ENCODE measurements at places on chromosomes 7 and 10. TPM values are rescaled to one million over a fixed set of nuclear protein-coding genes. Genes with fewer than 3 reads are reported as not detected.

- peak overlapping the region; percentile 9 for H3K27ac ChIP-seq
- H3K4me3 ChIP-seq: no peak overlapping the region
- no peaks in the 10 kb centered on the region for H3K4me1 ChIP-seq
- no peaks in the 10 kb centered on the region for H3K27me3 ChIP-seq
- H3K36me3 ChIP-seq: peaks cover 28% of the 10 kb centered on the region
- DNase-seq: no peak
These were observed 144.2 kb downstream of the CTTNBP2 start for GRCh38 chr7:117728890-117729624.

GRCh38 chr7:49773218-49773935, at the start of gene VWC2:
TSS of gene VWC2 (plus strand) at chr7:49773638. CDS start at chr7:49775436, 1,798 bp downstream.
- H3K36me3 ChIP-seq: no peaks in the 10 kb centered on the region
- H3K4me3 ChIP-seq: peak within 1 kb of the TSS; percentile 80
- peak; percentile 52 for DNase-seq

- H3K4me3 ChIP-seq: no peak overlapping the region
- no peaks in the 10 kb centered on the region for H3K36me3 ChIP-seq
- H3K27ac ChIP-seq: no peak overlapping the region
These were observed 524.3 kb downstream of the DNAJB6 start for GRCh38 chr7:157861031-157861491.

- no peaks in the 10 kb centered on the region for H3K27me3 ChIP-seq
- no peak overlapping the region for H3K27ac ChIP-seq
- no peak for DNase-seq
- no peak overlapping the region for H3K4me3 ChIP-seq
- no peaks in the 10 kb centered on the region for H3K4me1 ChIP-seq
These were observed 154.8 kb downstream of the CHN2 start for GRCh38 chr7:29349362-29349761.

- no peaks in the 10 kb centered on the region for H3K27me3 ChIP-seq
- H3K4me3 ChIP-seq: no peak overlapping the region
- no peaks in the 10 kb centered on the region for H3K4me1 ChIP-seq
- no peak overlapping the region for H3K27ac ChIP-seq
- DNase-seq: no peak
- H3K36me3 ChIP-seq: no peaks in the 10 kb centered on the region
These were observed 86.2 kb downstream of the ZNF365 start for GRCh38 chr10:62460393-62460792.

- DNase-seq: peak; percentile 92
- H3K27me3 ChIP-seq: no peaks in the 10 kb centered on the region
- peak overlapping the region; percentile 97 for H3K27ac ChIP-seq
- H3K4me3 ChIP-seq: peak overlapping the region; percentile 60
- H3K36me3 ChIP-seq: no peaks in the 10 kb centered on the region
These were observed 373.5 kb downstream of the RPS24 start for GRCh38 chr10:78407009-78407711.

DNA sequence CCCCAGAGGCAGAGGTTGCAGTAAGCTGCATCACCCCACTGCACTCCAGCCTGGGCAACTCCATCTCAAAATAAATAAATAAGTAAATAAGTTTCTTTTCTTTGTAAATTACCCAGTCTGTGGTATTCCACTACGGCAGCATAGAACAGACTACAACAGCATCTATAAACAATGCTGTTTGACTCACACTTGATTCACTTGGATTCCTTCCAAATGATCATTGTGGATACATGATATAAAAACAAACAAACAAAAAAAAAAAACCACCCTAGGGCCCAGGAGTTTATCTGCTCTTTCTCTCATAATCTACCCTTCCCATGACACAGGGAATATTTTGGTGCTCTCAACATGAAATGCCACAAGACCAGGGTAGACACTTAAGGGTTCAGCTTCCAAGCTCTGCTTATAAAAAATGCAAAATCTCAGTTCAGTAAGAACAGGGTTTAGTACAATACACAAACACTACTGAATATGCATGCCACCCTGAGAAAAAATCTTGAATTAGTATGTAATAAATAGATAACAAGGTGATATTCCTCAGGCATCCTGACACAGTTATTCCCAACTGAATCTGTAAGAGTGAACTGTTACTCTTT, 200.9 kb downstream of the FAM107B start:
- no peak overlapping the region for H3K27ac ChIP-seq
- peak; percentile 38 for DNase-seq
- no peaks in the 10 kb centered on the region for H3K27me3 ChIP-seq
- H3K36me3 ChIP-seq: no peaks in the 10 kb centered on the region
- H3K4me1 ChIP-seq: no peaks in the 10 kb centered on the region

DNA sequence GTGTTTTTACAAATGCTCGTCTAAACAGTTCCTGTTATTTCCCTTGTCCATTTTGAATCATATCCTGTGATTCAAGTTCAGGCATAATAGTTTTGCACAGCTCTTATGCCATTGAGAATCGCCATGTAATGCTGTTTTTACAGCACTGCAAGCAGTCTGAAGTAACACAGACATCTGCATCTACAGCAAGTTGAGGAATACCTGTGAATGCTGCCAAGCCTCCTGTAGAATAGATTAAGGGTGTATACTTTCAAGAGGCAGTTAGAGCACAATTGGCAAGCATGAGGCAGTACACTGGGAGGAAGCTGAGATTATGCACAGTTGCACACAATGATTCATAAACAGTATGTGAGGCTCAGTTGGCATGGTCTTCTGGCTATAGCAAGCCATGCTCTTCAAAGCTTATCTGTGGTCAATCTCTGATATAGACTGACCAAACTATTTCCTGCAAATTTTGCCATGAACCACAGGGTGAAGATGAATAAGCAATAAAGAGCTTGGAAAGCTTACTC, 121.9 kb upstream of the AKR1E2 start:
- H3K4me3 ChIP-seq: no peak overlapping the region
- no peaks in the 10 kb centered on the region for H3K27me3 ChIP-seq
- H3K36me3 ChIP-seq: no peaks in the 10 kb centered on the region
- no peaks in the 10 kb centered on the region for H3K4me1 ChIP-seq
- DNase-seq: no peak
- H3K27ac ChIP-seq: no peak overlapping the region

GRCh38 chr7:47327346-47327697, 254.6 kb downstream of the TNS3 start:
- no peaks in the 10 kb centered on the region for H3K27me3 ChIP-seq
- H3K27ac ChIP-seq: peak overlapping the region; percentile 98
- DNase-seq: no peak
- H3K4me1 ChIP-seq: peaks cover 33% of the 10 kb centered on the region
- no peaks in the 10 kb centered on the region for H3K36me3 ChIP-seq

GRCh38 chr7:1431226-1431625, 28.0 kb downstream of the MICALL2 start:
- DNase-seq: no peak
- no peaks in the 10 kb centered on the region for H3K27me3 ChIP-seq
- H3K36me3 ChIP-seq: no peaks in the 10 kb centered on the region
- H3K4me1 ChIP-seq: no peaks in the 10 kb centered on the region
- H3K4me3 ChIP-seq: no peak overlapping the region
- H3K27ac ChIP-seq: no peak overlapping the region

DNA sequence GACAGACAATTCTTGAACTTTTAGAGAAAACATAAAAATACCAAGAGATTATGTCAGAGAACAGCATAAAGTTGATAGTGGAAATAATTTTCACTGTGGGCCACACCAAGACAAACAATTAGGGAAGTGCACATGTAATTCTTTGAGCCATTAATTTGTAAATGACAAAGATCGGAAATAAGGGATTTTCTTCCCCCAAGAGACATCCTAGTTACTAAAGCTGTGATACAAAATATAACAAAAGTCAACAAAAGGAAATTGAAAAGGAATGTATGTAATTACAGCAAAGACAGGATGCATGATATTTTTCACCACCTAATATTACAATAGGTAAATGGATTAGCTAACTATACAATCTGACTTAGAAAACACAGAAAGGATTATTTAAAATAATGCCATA, 12.4 kb upstream of the LRRC72 start:
- no peak overlapping the region for H3K4me3 ChIP-seq
- no peak for DNase-seq
- H3K27ac ChIP-seq: no peak overlapping the region
- H3K27me3 ChIP-seq: no peaks in the 10 kb centered on the region
- no peaks in the 10 kb centered on the region for H3K36me3 ChIP-seq

GRCh38 chr10:122983898-122984297, 3.7 kb downstream of the PSTK start:
- H3K36me3 ChIP-seq: no peaks in the 10 kb centered on the region
- no peak overlapping the region for H3K27ac ChIP-seq
- no peaks in the 10 kb centered on the region for H3K27me3 ChIP-seq
- H3K4me3 ChIP-seq: no peak overlapping the region

DNA sequence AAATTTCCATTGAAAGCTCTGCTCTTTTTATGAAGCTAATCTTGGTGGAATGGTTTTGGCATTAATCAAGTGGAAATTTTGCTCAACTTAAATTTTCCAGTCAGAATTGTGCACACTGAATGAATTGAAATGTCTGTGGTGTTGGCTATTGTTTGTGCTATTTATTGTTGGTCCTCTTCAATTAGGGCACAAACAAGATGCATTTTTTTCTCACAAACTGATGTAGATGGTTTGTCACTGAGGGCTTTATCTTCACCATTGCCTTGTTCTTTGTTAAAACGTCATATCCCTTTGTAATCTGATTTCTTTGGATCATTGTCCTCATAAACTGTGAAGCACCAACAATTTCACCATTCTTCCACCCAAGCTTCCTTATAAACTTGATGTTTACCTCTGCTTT, 152.1 kb upstream of the RHOBTB1 start:
- no peaks in the 10 kb centered on the region for H3K27me3 ChIP-seq
- no peak overlapping the region for H3K27ac ChIP-seq

DNA sequence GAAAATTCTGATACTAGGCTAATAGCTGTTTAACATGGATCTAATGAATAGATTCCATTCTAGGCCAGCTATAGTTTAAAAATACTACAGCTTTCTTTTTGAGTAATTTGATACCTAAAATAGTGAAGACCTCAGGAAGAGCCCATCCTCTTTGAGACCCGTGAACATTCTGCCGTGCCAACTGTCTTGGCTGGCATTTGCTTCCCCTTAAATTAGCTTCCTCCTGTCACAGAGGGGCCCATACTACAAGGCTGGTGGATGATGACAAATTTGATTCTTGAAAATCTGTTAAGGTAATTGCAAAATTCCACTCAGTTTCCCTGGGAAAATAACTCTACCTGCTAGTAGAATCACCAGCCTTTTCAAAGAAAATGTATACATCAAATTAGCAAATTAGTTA, 385.0 kb downstream of the DPP6 start:
- H3K4me1 ChIP-seq: no peaks in the 10 kb centered on the region
- no peaks in the 10 kb centered on the region for H3K36me3 ChIP-seq
- no peaks in the 10 kb centered on the region for H3K27me3 ChIP-seq

- peaks cover 16% of the 10 kb centered on the region for H3K4me1 ChIP-seq
- H3K27me3 ChIP-seq: no peaks in the 10 kb centered on the region
- H3K36me3 ChIP-seq: no peaks in the 10 kb centered on the region
- H3K4me3 ChIP-seq: no peak overlapping the region
These were observed 71.1 kb downstream of the DIP2C start for GRCh38 chr10:618229-618989.

DNA sequence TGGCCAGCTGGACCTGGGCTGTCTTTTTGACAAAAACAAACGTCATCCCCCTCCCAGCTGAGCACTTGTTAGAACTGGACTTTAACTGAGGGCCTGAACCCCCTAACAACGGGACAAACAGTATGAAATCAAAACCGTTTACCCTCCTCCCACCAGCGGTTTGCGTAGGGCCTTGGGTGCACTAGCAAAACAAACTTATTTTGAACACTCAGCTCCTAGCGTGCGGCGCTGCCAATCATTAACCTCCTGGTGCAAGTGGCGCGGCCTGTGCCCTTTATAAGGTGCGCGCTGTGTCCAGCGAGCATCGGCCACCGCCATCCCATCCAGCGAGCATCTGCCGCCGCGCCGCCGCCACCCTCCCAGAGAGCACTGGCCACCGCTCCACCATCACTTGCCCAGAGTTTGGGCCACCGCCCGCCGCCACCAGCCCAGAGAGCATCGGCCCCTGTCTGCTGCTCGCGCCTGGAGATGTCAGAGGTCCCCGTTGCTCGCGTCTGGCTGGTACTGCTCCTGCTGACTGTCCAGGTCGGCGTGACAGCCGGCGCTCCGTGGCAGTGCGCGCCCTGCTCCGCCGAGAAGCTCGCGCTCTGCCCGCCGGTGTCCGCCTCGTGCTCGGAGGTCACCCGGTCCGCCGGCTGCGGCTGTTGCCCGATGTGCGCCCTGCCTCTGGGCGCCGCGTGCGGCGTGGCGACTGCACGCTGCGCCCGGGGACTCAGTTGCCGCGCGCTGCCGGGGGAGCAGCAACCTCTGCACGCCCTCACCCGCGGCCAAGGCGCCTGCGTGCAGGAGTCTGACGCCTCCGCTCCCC, at the start of gene IGFBP1:
IGFBP1 (plus strand) TSS at position 304 of the 808 bp plus-strand sequence; CDS start at position 469, 165 bp downstream.
- H3K36me3 ChIP-seq: no peaks in the 10 kb centered on the region
- H3K27me3 ChIP-seq: peaks cover 77% of the 10 kb centered on the region
- peak within 1 kb of the TSS; percentile 28 for H3K4me3 ChIP-seq
- no peaks in the 10 kb centered on the region for H3K4me1 ChIP-seq
- peak; percentile 56 for DNase-seq
- no peak within 1 kb of the TSS for H3K27ac ChIP-seq

GRCh38 chr7:158784270-158784669, 45.0 kb downstream of the ESYT2 start:
- no peak overlapping the region for H3K4me3 ChIP-seq
- no peaks in the 10 kb centered on the region for H3K27me3 ChIP-seq
- peaks cover 15% of the 10 kb centered on the region for H3K36me3 ChIP-seq
- peaks cover 4% of the 10 kb centered on the region for H3K4me1 ChIP-seq
- no peak for DNase-seq

GRCh38 chr10:17348501-17349349, 105.7 kb downstream of the ST8SIA6 start:
- H3K4me3 ChIP-seq: no peak overlapping the region
- no peaks in the 10 kb centered on the region for H3K4me1 ChIP-seq
- DNase-seq: peak; percentile 0
- H3K27me3 ChIP-seq: no peaks in the 10 kb centered on the region
- no peaks in the 10 kb centered on the region for H3K36me3 ChIP-seq

GRCh38 chr7:42662862-42663261, 249.0 kb downstream of the C7orf25 start:
- no peak for DNase-seq
- H3K27me3 ChIP-seq: no peaks in the 10 kb centered on the region
- no peak overlapping the region for H3K27ac ChIP-seq
- no peak overlapping the region for H3K4me3 ChIP-seq
- no peaks in the 10 kb centered on the region for H3K4me1 ChIP-seq

GRCh38 chr7:138396251-138397070, 63.6 kb upstream of the TRIM24 start:
- H3K27me3 ChIP-seq: no peaks in the 10 kb centered on the region
- no peaks in the 10 kb centered on the region for H3K4me1 ChIP-seq
- H3K27ac ChIP-seq: no peak overlapping the region

GRCh38 chr7:139854124-139854511, 25.1 kb downstream of the TBXAS1 start:
- no peak for DNase-seq
- H3K27ac ChIP-seq: no peak overlapping the region
- H3K4me3 ChIP-seq: no peak overlapping the region
- H3K27me3 ChIP-seq: no peaks in the 10 kb centered on the region

GRCh38 chr10:63434866-63435854, 30.6 kb downstream of the JMJD1C start:
- no peaks in the 10 kb centered on the region for H3K27me3 ChIP-seq
- H3K27ac ChIP-seq: peak overlapping the region; percentile 11
- peaks cover 37% of the 10 kb centered on the region for H3K4me1 ChIP-seq
- DNase-seq: no peak
- H3K4me3 ChIP-seq: no peak overlapping the region

The MYOZ1 gene
- 11.7 TPM for polyA plus RNA-seq

The AOC1 gene
- not detected for polyA plus RNA-seq

The EFCAB10 gene
- polyA plus RNA-seq: 1.5 TPM

The GCC1 gene
- 8.7 TPM for polyA plus RNA-seq

The CCNY gene
- polyA plus RNA-seq: 79.9 TPM

The NME8 gene
- polyA plus RNA-seq: not detected

The PAPOLB gene
- not detected for polyA plus RNA-seq

The TMEM213 gene
- polyA plus RNA-seq: not detected

The MOSPD3 gene
- polyA plus RNA-seq: 83.3 TPM

The PRLHR gene
- not detected for polyA plus RNA-seq

The LIMK1 gene
- polyA plus RNA-seq: 15.6 TPM

The RBP3 gene
- not detected for polyA plus RNA-seq

Data from cardiac muscle cell (in vitro differentiated cells and primary cell).